RWPE1 (cell line): ENCODE measurements at places on chromosomes 13 and 19.

DNA sequence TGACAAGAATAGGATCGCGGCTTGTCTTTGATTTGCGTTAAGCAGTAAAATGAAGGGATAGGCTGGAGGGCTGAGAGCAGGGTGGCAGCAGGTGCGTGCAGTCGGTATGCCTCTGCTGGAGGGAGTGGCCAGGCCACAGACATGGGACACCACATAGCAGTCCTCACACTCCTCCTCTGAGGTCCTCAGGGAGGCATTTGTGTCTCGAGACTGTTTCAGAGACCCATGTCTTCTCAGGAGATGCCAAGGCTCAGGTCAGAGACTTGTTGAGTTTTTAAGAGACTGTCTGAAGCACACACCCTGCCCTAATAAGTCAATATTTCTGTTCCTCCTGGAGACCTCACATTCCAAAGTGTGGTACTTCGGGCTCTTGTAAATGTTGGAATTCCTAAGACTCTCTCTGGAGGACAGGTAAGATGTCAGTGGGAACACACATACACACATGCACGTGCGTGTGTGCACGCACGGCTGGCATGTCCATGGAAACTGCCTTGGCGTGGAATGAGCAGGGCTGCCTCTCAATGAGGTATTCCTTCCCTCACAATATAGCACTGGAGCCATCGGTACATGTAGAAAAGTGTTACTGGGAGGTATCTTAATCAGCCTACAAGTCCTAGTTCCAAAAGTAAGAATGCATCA, 46.4 kb downstream of the COL4A2 start:
- DNase-seq, result no peak

GRCh38 chr19:48997972-48998371, 4.3 kb downstream of the RUVBL2 start:
- no peak for DNase-seq

GRCh38 chr13:46468570-46469463, 81.8 kb upstream of the RUBCNL start:
- no peak for DNase-seq

DNA sequence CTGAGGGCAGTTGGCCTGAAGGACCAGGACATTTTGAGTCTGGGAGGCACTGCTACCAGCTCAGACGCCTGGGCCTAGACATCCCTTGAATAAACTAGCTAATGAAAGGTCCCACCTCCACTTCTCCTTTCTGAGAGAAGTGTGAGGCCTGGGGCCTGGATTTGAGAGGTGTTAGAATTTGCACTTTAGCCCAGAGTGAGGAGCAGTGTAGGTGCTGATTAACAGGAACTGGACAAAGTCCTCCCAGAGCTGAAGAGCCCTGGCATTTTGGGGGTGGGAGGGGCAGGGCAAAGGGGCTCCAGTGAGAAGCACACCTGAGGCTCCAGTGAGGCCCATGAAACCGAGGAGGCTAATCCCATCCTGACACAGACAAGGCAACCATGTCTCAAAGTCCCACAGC, 15.2 kb upstream of the SLC1A5 start:
- no peak for DNase-seq

DNA sequence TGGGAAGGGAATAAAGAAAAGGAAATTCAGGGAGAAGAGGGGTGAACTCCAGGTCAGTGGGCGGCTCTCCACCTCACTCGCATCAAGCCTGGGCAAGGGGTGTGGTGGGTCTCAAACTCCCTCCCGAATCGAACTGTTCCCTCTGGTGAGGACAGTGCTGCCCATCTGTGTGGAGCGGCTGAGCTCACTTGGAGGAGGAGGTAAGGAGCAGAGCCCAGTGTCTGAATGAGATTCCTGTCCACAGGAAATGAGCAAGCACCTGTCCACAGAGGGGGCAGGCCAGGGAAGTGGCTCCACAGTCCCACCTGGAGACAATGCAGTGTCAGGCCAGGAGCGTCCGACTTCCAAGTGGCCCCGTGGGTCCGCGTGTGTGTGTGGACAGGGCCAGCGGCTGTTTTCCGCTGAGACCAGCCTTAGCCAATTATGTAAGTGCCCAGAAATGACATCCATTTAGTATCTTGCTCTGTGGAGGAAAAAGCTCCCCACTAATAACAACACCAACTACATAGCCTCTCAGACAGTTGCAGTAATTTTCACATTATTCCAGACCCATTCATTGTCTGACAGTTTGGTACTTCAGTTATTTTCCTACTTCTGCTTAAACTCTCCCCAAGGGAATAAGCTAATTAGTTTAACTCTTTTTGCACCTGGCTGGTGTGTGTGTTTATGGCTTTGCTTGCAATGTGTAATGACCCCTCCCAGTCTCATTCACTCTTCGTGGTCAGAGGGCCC, 114.6 kb downstream of the SOX1 start:
- no peak for DNase-seq
